Activated CD4-positive, alpha-beta T cell treated with anti-CD3 and anti-CD28 coated beads for 1 hour (primary cell): ENCODE measurements at places on chromosomes 2 and 18.

DNA sequence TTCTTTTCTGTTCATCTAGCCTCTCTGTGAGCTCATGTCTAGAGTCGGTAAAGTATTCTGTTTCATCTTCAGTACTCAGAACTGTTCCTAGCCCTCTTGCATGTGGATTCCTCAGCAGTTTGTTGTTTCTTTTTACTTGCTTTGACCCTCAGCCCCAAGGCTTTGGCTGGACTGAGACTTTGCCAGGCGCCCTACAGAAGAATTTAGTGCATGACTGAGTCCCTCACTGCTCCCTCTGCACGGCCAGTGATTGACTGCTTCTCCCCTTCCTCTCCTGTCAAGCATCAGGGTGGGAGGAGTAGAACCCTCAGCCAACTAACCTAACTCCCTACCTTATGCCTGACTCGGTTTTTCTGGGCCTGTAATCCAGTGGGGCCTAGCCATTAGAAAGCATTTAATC is 109.8 kb downstream of the ESCO1 start:
- no peak for DNase-seq

GRCh38 chr2:28650266-28650584 is 101.4 kb upstream of the PPP1CB start:
- DNase-seq = no peak

DNA sequence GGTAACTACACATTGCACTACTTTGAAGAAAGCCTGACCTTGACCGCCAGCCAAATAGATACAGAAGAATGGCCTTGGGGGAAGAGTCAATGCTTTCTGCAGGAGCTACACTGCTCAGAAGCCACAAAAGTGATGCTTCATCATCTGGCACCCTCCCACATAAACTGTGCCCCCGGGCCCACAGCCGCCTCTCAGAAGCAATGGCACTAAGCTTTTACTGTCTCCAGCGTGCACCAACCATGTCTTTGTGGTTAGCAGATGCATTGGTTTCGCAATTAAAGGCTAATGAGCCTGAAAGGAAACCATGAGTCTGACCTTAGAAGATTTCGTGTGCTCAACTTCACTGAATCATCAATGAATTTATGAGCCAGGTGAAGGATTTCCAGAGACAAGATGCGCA is 209.4 kb upstream of the TRIB2 start:
- DNase-seq = peak; percentile 45

DNA sequence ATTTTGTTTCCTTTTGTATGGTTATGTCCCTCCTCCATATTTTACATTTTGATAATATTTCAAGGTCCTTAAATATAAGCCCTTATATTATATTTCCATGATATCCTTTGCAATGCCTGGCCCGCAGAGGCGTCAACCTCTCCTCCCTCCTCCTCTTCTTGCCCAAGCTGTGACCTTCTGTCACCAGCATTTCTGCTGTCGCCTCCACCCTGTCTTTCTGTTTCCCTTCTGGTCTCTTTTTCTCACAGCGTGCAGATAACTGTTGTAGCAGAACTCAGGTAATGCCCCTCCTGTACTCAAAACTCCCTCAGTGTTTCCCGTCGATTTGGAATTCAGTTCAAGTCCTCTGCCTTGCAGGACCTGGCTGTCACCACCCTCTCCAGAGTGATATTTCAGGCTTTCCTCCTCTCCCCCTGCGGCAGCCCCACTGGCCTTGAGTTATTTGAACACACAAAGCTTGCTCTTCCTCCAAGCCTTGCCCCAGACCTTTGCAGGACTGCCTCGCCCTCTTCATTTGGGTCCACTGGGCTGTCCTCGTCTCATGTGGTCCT is 709.3 kb downstream of the DCDC2C start:
- no peak for DNase-seq

- no peak for DNase-seq
Observed at GRCh38 chr2:132969371-132969985, 299.5 kb upstream of the LYPD1 start.

DNA sequence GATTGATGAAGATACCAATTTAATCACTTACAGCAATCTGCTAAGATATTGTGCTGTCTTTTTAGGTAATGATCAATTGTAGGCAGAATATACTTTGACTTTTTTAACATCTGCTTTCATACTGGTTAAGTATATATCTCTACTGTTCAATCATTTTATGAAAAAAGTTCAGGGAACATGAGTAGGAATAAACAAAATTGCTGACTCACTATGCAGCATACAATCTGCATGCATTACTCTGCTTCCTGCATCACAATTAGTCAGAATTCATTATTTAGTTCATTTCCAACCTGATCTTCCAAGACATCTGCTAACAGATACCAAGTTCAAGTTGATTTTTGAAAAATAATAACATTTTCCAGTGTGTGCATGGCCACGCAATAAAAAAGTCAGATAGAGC is 1430.4 kb upstream of the LRRTM1 start:
- no peak for DNase-seq

DNA sequence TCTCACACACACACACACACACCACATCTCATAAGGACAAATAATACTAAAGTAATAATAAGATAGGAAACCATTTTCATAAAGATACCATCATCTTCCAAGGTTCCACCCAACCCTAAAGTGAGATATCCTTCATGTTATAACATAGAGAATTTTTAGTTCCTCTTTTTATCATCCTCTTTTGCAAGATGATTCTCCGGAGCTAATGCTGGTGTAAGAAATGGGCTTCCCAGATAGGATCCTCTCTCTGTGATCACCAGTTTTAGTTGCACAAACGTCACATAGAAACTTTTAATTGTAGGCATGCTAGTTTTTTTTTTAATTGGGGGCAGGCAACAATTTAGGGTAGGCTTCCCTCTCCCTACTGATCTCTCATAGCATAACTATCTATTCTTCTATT is 49.6 kb downstream of the ARHGAP25 start:
- no peak for DNase-seq

GRCh38 chr2:209640358-209640757 is 131.3 kb upstream of the UNC80 start:
- DNase-seq = no peak

GRCh38 chr18:3619222-3619621 is 169.2 kb downstream of the TGIF1 start:
- no peak for DNase-seq

GRCh38 chr18:32048507-32049091 is 30.0 kb downstream of the RNF125 start:
- DNase-seq = no peak

DNA sequence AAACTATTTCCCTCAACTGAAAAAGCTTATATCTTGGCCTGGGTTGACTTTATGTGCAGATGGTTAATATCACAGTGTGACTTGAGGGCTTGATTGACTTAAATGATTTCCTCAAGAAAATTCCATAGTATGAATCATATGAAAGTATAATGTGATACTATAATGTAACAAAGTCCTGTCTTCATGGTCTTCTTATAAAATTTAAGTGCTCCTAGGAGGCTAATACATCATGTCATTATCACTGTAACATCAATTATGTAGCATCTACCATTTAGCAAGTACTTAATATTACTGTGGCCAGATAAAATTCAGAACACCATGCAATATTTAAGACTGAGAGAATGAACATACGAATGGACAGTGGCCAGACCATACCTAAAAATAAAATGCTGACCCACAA is 276.1 kb downstream of the RIT2 start:
- no peak for DNase-seq

- DNase-seq = no peak
Observed at GRCh38 chr18:45894818-45895217, 69.3 kb downstream of the SIGLEC15 start.

DNA sequence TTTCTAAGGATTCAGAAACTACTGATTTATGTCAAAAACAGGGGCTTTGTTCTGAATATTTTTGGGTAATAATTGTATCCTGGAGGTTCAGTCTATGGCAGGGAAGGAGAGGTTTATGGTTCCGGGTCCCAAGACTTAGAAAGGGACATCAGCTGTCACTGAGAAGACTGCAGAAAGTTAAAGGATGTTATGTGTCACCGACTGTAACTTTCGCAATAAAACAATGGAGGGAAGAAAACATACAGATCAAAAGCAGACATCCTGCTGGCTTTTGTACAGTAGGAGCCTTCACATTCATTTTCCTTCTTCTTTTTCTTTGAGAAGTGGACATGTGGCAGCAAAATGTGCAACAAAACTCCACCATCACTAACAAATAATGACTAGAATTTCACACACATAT is 900.7 kb upstream of the SOX11 start:
- no peak for DNase-seq

- no peak for DNase-seq
Observed at GRCh38 chr2:124649001-124649400, 623.9 kb downstream of the CNTNAP5 start.

GRCh38 chr2:228669690-228670089 is 488.2 kb upstream of the SPHKAP start:
- no peak for DNase-seq

- no peak for DNase-seq
Observed at GRCh38 chr2:168635065-168635577, 167.3 kb upstream of the NOSTRIN start.

- DNase-seq = no peak
Observed at GRCh38 chr2:85754313-85755095, 713 bp downstream of the ATOH8 start.

DNA sequence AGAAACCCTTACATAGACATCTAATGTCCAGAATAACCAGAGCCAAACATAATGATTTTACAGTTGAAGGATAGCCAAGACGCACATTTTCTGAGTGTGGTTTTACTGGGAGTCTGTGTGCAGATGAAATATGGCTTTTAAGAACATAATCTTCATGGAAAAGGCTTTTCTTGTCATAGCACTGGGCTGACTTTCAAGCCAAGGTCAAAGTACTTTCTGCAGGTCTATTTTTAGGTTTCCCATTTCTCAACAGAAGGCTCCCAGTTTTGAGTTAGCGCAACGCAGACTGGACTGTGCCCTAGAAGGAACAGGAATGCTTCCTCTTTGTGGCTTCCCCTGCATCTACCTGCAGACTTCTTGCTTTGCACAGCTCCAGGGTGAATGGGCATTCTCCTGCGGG is 92.3 kb upstream of the UPP2 start:
- no peak for DNase-seq

DNA sequence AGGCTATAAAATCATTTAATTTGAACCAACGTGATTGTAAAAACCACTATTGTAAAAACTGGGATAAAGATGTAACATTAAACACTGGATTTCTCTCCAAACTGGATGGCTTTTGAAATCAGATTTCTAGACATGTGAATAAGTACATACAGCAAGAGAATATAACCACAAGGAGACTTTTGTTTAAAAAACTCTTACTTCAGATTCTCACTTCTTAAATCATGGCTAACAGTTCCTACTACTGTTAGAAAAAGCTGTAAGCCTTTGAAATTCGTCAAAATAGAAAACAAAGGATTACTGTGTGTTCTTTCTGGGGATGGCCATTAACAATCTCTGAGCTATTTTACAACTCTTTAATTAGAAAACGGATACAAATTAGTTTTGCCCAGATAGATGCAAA is 39.4 kb upstream of the SH3BP4 start:
- DNase-seq = no peak

DNA sequence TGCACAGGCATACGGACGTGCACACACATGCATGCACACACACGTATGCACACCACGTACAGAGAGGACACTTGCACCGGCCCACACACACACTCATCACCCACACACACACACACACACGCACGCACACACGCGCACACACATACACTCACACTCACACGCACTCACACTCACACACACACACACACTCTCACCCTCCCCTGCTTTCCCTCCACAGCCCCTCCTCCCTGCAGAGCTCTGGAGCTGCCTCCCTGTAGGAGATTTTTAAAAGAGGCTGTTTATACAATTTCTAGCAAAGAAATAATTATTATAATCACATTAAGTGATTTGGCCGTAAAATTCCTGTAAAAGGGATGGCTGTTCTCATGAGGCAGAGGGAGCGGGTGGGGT is 36.5 kb upstream of the SNED1 start:
- no peak for DNase-seq

GRCh38 chr2:235935773-235936172 is 232.4 kb downstream of the GBX2 start:
- DNase-seq = no peak

DNA sequence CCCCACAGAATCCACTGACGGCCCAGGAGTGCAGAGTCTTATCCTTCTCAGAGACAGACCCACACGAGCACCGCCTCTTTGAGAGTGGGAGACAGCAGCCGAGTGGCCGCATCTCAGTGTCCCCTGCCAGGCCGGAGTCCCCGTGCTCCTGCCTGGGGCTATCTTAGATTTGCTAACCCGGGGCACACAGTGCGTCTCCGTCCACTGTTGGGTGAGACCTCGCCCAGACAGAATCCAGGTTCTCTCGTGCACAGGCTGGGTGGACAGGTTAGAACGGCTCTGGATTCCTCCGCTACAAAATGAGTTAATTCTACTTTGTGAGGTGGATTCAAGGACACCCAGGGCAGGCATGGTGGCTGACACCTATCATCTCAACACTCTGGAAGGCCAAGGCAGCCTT is 88.3 kb downstream of the ZNF516 start:
- DNase-seq = no peak

DNA sequence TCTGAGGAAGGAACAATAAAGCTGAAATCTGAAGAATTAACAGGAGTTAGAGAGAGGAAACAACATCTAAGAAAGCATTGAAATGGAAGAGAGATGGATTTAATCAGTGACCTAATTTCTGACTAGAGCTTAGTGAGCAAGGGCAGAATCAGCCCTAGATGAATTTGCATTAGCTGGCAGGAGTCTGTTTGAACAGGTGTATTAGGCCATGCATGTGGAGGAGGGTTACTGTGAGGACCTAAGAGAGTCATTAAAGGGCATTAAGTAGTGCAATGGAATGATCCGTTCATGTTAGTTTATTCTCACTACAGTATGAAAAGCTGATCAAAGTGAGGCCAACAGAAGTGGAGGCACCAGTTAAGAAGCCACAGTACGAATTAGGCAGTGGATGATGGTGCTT is 285.3 kb downstream of the GRB14 start:
- DNase-seq = no peak

DNA sequence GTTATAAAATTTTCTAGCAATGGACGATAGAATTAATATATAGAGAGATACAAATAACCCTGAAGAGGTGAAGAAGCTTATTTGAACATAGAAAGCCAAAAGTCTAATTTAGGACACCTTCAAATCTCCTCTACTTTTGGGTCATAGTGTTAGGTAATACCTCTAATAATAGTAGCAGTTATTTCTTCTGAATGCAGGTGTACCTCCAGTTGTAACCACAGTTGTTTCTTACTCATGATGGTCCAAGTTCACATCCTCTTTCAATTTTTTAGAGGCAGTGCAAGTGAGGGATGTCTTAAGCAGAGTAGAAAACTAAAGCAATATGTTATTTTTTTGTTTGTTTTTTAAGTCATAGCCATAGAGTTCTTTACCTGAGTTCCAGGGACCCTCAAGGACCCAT is 429.5 kb downstream of the CCDC85A start:
- no peak for DNase-seq

- no peak for DNase-seq
Observed at GRCh38 chr2:106581755-106582147, 94.6 kb downstream of the CD8B2 start.

DNA sequence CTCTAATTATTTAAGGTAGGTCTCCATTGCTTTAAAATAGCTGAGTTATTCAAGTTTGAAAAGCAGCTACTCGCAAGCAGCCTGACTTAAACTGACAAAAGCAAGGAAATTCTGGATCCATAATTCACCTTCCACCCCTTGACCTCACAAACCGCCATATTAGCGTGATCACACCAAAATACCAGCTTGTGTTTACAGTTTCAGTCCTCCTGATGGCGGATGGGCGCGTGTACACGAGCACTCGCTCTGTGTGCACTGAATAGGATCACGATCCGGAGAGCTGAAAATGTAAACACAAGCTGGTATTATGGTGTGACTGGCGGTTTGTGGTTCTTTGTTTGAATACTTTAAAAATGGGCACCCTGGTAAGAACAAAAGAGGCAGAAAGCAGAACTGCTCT is 42.4 kb upstream of the PSMD14 start:
- DNase-seq = no peak

- no peak for DNase-seq
Observed at GRCh38 chr18:21257386-21257785, 15.4 kb downstream of the GREB1L start.
